ENCODE measurements at places on chromosomes 6 and 20.

DNA sequence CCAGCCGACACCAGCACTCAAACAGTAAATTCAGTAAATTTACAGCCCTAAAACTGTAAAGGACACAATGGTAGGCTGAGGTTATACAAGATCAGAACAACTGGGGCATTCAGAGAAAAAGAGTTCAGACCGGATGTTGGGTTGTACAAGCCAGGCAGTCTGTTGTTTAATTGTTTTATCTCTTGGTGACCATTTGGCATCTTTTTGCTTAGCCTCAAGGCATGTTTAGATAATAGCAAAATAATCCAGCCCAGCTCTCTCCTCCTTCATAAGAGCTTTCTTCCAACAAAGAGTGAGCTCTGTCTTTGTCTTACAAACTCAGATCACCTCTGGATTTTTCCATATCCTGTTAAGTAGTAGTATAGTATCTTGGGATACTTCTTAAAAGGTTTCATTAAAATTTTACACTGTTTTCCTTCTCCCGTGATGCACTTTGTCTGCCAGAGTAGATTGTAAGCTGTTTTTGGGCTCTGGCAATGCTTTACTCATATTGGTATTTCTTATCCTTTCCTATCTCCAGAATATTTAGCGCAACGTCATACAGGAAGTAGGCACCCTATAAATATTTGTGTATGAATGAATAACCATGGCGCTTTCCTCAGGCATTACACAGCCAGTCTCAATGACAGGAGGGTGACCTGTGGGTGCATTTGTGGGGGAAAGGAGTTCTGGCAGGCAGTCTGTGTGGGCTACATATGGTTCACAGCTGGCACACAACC is 35.6 kb upstream of the TRAM2 start:
- peak; percentile 31 for DNase-seq

- DNase-seq = peak; percentile 79
These were observed at the start of gene ATXN1 for GRCh38 chr6:16760516-16761470. Gene ATXN1 (minus strand): TSS chr6:16761460.

GRCh38 chr6:106885679-106886078 is 88.8 kb downstream of the CD24 start:
- DNase-seq = no peak

DNA sequence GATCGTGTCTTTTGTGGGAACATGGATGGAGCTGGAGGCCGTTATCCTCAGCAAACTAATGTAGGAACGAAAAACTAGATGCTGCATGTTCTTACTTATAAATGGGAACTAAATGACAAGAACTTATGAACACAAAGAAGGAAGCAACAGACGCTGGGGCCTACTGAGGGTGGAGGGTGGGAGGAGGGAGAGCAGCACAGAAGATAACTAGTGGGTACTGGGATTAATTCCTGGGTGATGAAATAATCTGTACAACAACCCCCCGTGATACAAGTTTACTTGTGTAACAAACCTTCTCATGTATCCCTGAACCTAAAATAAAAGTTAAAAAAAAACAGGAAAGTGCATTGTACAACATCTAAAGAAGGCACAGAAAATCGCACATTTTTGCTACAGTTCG is 59.0 kb upstream of the TMEM170B start:
- DNase-seq = no peak

- no peak for DNase-seq
These were observed 12.7 kb upstream of the SIRT5 start for GRCh38 chr6:13561624-13562267.

DNA sequence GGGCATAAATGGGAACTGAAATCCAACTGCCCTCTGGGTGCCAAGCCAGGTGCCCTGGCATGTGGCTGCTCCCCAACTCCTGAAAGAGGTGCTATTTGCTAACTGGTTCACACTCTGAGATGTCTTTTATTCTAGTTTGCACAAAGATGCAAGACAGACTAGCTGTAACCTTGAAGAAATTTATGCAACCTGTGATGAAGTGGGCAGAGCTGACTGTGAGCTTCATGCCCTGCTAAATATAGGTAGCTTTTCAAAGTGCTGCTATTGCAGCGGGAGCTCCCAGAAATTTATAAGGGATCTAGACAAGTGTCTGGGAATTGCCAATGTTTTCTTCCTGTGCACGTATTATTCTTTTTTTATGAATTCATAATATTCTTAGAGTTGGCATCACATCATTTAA is 517.5 kb downstream of the RNF144B start:
- no peak for DNase-seq

- DNase-seq = no peak
These were observed 29.4 kb upstream of the SERPINB1 start for GRCh38 chr6:2871102-2871501.

- no peak for DNase-seq
These were observed 35.0 kb upstream of the RNF24 start for GRCh38 chr20:4050203-4050980.

DNA sequence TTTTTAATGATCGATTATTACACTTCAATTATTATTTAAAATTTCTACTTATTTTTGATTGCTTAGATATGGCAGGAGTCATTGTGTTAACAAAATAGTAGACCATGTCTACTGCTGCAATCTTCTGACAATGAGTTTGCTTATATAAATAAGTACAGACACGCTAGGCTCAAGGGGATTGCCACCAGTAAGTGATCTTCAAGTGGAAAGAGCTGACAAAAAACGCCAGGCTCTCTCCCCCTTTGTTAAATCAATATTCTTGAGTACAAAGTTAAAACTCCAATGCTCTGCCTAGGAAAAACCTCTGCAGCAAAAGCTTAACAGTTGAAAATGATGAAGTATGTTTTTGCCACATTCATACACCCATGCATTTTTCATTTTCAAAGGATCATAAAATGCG is 738.1 kb downstream of the HDGFL1 start:
- DNase-seq = no peak

DNA sequence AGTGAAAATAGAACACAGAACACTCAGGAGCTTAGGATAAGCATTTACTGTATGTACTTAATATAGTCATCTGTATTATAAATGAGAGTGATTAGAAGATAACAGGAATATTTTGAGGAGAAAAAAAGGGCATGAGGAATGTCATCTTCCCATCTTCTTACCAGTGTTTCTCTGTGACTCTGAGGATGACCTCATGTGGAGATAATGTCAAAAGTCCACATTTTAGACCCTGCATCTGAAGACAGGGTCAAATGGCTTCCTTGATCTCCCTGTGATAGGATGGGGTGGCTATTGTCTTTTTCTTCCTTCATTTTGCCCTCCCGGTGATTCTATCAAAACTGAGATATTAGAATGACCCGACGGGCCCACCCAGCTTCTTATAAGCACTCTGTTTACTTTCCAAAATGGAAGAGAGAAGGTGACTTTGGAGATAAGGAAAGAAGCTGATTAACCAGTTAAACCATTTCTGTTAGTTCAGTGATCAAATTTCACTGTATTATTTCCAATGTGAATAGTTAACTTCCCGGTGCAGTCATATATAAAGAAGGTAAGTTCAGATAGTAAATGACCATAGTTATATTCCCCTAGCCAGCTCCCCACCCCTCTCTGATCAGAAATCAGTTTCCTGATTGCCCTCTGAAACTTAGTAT is 115.7 kb upstream of the SALL4 start:
- DNase-seq = no peak

GRCh38 chr6:112606656-112607435 is 259.7 kb downstream of the RFPL4B start:
- DNase-seq = no peak

GRCh38 chr6:21478883-21479539 is 114.5 kb upstream of the SOX4 start:
- DNase-seq = no peak

- DNase-seq = no peak
These were observed 328.6 kb downstream of the NKAIN2 start for GRCh38 chr6:124132256-124132655.

DNA sequence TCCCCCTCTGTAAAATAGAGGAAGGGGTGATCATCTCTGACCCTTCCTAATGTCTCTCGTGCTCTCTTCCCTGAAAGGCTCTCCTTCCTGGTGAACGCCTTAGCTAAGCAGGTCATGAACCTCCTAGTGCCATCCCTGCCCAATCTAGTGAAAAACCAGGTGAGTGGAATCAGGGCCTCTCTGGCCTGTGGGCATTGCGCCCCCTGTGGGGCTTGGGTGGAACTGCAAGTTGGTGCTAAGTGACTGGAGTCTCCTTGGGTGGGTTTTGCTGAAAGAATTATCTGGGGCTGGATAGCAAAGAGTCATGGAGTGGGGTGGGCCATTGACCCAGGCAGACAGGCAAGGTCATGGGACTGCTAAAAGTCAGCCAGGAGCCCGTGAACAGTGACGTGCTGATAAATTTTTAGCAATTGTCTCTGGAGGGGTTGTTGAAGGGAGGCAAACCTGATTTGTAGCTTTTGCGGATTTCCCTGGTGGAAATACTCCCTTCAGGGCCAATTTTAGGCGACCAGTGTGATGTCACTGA is 8.9 kb downstream of the BPIFB1 start:
- DNase-seq = peak; percentile 32

GRCh38 chr6:49606721-49607390 is 29.8 kb downstream of the RHAG start:
- DNase-seq = peak; percentile 90

GRCh38 chr6:162621246-162621645 is 106.3 kb downstream of the PRKN start:
- no peak for DNase-seq

DNA sequence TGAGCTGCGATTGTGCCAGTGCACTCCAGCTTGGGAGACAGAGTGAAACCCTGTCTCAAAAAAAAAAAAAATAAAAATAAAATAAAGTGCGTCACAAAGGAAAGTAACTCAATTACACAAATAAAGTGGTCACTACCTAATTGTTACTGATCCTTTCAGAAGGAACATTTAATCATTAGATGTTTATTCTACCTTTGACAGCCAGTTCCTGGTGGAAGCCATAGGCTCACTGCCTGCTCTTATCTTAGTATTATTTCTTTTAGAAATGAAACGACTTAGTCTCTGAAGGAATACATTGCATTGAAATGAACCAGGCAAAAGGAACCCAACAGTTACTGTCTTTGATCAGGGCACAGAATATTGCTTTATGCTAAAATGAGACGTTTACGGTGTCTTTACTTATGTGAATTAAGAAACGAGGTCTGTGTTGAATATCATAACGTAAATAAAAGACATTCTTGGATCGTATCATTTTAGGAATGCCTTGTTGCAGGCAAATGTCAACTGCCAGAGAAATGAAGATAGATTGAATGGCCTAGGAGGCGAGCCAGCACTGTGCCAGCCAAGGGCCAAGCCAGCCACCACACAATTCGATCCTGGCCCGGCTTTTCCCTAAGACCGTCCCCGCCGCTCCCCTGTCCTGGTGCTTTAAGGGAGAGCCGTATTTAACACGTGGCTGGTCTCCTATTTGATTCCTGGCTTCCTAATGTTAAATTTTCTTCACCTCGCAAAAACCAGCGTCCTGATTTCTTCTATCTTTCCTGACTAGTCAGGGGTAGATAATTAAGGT is 136.7 kb upstream of the GMDS start:
- DNase-seq = no peak

DNA sequence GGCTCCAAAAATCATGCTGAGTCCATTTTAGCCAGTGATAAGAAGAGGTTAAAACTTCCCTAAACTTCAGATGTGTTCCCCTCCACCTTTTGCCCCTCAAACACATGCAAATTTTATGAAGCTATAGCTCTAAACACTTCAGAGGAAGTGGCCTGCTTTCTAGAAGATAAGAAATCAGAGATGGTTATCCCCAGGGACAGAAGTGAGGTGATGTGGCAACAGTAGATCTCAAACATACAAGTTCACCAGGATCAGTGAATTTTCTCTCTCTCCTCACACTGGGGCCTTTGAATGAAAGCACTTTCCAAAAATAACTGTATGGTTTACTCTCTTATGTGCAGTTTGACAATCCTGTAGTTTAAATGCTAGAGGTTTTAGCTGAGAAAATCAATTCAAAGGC is 332.0 kb downstream of the BTBD9 start:
- no peak for DNase-seq

GRCh38 chr6:98469141-98469540 is 365.2 kb upstream of the POU3F2 start:
- DNase-seq = no peak

GRCh38 chr6:140773276-140773675 is 1359.4 kb upstream of the GJE1 start:
- DNase-seq = peak; percentile 74

- peak; percentile 27 for DNase-seq
These were observed 110.9 kb downstream of the HFE start for GRCh38 chr6:26197933-26198721.

DNA sequence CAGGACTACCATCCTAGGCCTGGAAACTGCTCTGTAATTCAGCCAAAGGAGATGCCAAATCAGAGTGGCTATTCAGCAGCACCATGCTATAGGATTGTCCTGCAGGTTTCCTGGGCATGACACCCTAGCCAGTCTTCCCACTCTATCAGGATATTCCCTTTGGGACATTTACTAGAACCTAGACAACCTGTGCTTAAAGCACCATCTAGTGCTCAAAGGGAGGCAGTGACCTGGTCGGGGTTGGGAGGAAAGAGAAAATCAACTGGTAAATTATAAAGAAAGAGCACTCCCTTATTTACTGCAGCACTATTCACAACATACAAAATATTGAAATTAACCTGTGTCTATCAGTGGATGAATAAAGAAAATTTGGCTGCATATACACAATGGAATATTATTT is 67.2 kb upstream of the SMLR1 start:
- peak; percentile 43 for DNase-seq

DNA sequence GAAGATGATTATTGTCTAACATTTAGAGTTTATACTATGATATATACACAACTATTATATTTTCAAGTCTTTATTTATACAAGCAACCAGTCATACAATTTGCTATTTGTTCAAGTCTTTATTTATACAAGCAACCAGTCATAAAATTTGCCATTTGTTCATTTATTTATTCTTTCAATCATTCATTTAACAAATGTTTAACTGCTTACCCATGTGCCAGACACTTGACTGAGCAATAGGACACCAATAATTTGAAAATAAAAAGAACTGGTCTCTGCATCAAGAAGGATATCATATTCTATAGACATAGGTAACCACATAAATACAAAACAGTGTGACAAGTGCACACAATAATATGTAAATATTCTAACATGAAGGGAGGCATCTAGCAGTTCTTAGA is 20.3 kb downstream of the GRIK2 start:
- DNase-seq = no peak

DNA sequence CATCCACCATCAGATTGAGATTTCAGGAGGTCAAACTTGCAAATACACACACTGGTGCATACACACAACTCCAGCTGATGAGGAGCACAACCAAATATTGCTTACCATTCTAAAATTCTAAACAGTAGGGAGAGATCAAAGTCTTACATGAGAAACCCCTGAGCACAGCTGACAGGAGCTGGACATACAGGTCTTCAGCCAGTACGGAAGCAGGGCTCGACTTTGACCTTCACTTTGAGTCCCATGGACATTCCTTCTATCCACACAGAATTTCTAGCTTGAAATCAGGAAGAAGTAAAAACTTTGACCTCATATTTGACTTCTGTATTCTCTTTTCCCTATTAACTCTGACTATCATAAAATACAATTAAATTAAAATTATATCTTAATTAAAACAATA is 90.2 kb downstream of the PRKN start:
- no peak for DNase-seq

DNA sequence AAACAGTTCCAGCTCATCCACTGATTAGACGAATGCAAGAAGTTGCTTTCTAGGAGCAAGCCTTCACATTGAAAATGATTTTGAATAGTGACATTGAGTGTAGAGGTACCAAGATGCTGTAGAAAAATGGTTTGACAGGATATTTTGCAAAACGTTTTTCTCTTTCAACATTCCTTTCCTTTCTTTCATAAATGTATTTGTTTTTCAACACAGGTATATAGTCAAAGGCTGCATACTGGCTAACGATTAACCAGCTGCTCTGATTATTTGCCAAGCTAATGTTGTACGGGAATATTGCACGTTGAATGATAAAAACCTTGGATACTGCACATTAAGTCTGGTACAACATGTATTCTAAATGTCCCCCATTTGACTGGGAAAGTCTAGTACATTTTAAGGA is 78.8 kb upstream of the TENT5A start:
- no peak for DNase-seq
